Stimulated activated CD8-positive, alpha-beta memory T cell treated with anti-CD3 and anti-CD28 coated beads, Interleukin-15, amount 100 ng/mL, for 1 hour (primary cell): ENCODE measurements at places on chromosomes 16 and 17.

DNA sequence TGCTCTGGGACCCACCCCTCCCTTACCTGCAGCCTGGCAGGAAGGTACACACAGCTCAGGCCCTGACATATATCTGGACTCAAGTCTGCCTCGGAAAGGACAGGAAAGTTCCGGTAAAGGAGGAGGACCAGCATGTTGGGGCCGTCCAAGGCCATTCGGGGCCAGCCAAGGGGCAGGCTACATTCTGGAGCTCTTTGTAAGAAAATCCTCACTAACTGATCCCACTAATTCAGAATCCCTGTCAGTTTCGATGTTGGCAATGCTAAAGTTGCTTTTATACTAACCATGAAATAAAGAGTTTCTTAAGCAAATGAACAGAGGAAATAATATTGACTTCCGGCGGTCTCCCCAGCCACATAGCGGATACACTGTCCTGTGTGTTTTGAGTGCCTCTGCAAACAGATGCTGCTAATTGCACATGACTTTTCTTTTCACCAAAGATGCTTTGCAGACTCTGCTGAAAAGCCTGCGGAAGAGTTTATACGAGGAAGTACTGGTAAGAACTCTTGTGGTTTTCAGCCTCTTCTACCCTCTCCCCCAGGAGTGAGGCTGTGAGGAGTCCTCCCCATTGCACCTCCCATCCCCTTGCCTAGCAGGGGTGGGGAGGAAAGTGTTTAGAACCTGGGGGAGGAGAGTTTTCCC is 54.8 kb downstream of the PLXDC1 start:
- DNase-seq: no peak

DNA sequence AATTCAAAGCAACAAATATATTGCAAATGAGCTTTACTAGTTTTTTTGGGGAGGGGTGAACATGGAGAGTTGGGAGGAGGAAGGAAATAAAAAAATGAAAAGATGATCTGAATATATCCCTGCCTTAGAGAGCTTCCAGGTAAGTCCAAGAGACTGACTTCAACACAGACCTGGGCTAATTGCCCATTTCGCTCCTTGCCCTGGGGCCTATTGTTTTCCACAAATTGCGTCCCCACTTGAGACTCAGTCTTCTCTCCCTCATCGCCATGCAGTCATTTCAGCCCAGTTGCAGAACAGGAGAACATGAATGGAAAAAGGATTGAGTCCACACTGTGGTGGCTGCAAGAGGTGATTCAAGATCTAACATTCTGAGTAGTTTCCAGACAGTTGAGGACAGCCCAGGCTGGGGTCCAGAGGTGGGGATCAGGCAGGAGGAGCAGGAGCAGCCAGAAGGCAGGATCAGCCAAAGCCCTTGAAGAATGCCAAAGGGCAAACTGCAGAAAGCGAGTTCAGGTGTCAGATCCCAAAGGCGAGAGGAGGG is 21.6 kb upstream of the TOB1 start:
- no peak for DNase-seq

DNA sequence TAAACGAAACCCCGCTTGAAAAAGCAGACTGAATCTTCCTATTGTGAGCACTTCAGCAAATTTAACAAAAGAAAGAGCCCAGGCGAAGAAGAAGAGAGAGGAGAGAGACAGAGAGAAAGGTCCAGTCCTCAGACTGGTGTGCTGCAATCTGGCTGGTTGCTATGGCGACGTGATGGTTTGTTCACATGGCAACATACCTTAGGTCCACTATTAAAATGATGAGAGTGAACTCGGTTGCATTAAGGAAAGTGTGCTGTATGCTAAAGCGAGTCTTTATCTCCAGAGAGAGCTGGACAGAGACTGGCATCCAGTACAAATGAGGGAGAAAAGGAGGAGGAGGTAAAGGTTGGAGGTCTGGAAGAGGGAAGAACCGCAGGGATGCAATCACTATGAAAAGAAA is 271.8 kb upstream of the ZFHX3 start:
- DNase-seq: no peak

DNA sequence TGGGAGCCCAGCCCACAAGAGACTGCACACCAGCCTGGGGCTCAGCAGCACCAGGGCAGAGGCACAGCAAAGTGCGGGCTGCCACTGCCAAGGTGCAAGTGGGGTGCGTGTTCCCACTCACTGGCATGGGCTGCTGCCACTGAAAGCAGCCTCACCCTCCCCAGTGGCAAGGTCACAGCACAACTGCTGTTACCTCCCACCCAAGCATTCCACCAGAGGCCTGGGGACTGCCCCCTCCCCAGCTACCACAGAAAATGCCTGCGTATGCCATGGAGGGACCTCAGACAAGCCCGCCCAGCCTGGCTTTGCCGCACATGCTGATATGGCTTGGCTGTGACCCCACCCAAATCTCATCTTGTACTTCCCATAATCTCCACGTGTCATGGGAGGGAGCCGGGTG is 33.1 kb downstream of the MEAK7 start:
- DNase-seq: no peak

- no peak for DNase-seq
Measured at GRCh38 chr16:3712861-3713372, 4.4 kb downstream of the TRAP1 start.

DNA sequence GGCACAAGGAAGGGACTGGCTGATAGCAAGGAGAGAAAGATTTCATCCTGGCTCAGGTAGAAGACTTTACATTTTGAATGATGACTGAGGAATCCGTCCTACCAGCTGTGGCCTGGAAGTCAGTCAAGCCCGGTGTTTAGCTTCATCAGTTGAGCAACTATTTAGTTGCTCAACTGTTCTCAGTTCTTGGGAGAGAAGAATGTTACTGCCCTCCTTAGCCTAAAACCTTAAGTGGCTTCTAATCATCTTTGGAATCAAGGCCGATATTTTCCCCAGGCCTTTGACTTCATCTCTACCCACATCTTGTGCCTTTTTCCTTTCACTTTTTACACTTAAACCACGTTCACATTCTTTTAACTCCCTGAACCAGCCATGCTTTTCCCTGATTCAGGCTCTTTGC is 17.3 kb upstream of the RBL2 start:
- no peak for DNase-seq

DNA sequence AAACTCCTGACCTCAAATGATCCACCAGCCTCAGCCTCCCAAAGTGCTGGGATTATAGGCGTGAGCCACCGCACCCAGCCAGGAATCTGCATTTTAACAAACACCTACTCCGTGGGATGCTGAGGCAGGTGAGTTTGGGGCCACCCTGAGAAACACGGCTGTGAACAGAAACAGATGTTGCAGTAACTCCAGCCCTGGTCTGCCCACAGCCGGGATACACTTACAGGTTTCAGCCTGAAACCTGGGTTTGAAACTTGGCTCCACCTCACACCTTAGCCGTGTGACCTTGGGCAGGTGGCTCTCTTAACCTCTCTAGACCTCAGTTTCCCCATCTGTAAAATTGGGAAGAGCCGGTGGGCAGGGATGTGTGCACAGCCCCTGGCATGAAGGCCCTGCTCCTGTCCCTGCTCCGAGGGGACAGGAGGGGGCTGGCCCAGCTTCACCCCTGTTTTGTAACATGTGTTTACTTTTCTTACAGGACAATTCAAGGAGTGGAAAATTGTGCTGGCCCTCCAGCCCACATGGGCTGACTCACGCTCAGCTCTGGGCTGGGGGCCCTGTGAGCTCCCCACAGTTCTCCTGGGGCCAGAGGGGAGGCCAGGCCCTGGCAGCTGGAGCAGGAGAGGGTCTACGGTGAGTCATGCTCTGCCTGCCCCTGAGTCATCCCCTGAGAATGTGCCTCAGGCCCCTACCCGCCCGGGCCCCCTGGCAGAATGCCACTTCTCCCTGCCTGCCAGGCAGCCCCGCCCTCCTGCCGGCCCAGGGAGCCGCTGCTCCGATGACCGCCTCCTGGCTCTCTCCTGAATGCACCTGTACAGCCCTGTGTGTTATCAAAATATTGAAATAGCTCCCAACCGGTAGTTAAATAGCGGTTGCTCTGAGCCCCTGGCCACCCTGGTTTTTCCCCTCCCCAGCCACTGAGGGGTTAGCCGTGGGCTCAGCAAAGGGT is 7.7 kb upstream of the PPL start:
- no peak for DNase-seq

- no peak for DNase-seq
Measured at GRCh38 chr17:81254955-81255717, 16.0 kb downstream of the NDUFAF8 start.

DNA sequence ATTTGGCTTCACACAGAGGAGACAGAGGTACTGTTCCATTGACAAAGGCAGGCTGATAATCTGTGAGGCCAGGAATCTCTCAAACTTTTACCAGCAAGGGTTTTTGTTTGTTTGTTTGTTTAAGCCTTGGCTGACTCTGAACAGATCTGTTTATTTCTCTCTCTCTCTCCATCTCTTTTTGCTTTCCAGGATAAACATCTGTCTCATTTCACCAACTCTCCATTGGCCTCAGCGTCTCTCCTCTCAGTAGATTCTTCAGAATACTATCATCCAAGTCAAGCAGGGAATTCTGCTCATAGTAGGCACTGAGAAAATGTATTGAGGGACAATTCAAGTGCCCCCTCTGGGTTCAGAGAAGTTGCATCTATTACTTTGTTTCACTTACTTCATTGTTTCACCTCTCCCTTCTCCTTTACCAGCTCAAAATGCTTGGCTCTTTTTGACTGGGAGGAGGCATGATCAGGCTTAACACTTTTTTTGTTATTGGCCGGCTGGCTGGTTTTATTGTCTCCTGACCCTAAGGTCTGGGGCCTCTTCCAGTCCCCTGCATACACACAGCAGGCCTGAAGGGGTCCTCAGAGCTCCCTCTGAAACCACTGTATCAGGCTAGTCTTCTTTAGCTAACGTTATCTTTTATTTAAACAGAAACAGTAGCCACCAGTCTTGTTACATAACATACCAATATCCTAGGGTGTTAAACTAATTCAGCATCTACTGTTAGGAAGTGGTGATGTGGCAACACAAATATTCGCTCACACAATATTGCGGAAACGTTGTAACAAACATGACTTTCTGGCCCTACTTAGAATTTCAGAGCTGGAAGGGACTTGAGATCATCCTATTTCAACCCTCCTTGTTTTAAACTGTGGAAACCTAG is 2.0 kb upstream of the YPEL2 start:
- DNase-seq: no peak

DNA sequence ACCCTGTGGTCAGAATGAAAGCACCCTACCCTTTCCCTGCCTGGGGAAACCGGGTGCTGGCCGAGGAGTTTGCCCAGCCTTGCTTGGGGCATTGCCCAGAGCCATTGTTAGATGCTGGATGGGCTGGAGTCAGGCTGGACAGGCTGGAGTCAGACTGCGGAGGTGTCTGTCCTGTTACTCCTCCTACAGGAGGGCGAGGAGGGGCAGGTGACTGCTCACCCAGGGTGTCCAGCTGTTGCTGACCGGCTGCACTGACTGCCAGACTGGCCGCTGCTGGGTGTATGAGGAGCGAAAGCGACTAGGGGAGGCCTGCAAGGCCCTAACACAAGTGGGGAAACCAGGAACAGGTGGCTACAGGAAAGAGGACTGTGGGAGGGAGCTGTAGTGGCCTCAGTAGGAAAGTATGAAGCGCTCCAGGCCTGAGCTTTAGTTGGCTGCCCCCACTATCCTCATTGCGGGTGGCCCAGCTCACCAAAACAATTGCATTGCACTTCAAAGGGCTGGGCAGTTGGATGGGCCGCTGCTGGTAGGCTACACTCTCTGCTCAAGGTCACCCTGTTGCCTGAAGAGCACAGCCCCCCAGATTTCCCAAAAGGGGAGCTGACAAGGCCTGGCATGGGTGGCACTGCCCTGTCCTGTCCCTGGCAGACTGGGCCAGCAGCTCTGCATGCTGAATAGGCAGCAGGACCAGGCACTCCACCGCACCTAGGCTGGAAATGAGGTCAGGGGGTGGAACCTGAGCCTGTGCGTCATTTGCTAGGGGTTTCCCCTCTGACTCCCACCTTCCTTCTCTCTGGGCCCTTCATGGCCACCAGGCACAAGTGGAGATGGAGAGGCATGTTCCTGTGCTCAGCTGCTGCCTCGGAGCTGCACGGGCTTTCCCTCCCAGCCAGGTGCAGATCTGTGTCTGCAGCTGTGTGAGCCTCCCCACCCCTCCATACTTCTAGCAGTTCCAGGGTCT is 18.4 kb downstream of the LDHD start:
- peak; percentile 24 for DNase-seq

DNA sequence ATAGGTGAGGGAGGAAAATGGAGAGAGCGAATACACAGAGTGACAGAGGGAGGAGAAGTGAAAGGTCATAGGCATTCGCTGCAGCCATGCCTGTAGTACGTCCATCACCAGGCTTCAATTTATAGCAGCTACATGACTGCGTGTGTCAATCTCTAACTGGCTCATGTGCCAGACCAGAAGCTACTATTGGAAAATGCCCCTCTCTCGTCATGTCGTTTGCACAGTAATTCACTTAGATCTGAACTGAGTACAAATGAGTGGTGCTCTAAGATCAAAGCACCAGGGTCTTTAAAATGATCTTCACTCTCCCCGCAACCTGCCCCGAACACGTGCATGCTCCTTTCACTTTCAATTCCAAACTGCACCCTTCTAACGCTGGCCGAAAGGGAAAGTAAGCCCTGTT is 51.3 kb downstream of the ADCY9 start:
- DNase-seq: no peak

- DNase-seq: no peak
Measured at GRCh38 chr17:9360677-9361081, 214.9 kb downstream of the STX8 start.

- no peak for DNase-seq
Measured at GRCh38 chr17:27457360-27457715, 1.1 kb downstream of the KSR1 start.

- no peak for DNase-seq
Measured at GRCh38 chr17:28879886-28880571, 17.5 kb downstream of the FLOT2 start.

DNA sequence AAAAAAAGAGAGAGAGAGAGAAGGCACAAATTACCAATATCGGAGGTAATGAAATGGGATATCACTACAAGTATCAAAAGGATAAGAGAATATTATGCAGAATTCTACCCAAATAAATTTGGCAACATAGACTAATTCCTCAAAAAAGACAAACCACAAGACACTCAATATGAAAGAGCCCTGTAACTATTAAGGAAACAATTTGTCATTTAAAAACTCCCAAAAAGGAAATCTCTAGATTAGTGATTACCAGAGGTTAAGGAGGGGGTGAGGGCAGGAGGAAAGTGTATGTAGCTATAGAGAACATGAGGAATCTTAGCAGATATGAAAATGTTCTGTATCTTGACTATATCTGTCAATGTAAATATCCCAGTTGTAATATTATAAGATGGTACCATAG is 54.0 kb downstream of the CFDP1 start:
- no peak for DNase-seq

DNA sequence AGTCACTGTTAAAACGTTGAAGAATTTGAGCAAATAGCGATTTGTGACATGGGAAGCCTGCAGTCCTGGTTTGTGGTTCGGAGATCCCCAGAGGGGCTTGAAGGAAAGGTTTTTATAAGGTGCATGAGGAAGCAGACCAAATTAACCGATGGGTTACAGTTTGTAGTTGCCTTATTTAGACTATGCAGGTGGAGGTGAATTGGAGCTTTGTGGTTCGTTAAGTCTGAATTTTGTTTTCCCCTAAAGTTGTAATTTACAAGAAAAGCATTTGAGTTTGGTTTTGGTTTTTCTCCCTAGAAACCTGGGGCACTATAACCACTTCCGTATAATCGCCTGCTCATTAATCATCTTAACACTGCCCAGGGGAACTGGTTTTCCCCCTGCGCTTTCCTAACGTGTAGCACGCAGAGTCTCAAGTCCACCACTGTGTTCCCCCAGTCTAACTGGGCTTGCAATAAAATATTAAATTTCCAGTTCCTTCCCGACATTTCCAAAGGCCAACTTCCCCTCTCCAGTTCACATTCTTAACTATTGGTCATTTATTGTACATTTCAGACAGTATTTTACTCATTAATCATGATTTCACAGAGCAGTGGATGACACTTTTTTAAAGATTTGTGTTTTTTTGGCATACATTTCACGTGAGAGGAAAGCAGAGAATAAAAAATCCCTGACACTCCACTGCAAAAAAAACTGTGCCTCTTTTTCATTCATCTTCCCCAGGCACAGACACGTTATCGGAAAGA is 932 bp downstream of the ZNF267 start:
- no peak for DNase-seq
